ENCODE measurements at places on chromosomes 1 and 21.

- no peak for DNase-seq
Observed at GRCh38 chr1:83075107-83075506, 923.8 kb downstream of the TTLL7 start.

GRCh38 chr1:201326710-201327109 is 43.4 kb downstream of the PKP1 start:
- DNase-seq = no peak

DNA sequence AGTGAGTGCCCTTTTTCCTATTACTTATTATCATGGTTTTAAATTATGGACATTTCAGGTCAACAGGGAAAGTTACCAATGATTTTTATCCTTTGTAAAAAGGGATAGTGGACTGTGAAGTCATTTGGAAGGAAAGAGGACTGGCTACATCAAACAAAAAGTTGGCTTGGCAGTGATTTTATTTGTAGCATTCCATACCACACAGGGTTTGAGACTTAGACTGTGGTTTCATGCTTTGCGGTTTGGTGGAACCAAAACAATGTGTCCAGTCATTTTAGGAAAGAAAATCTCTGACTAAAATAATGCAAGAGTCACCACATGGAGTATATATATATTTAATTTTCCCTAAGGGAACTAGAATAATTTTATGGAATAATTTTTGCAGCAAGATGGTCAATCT is 239.5 kb downstream of the HMCN1 start:
- peak; percentile 43 for DNase-seq

DNA sequence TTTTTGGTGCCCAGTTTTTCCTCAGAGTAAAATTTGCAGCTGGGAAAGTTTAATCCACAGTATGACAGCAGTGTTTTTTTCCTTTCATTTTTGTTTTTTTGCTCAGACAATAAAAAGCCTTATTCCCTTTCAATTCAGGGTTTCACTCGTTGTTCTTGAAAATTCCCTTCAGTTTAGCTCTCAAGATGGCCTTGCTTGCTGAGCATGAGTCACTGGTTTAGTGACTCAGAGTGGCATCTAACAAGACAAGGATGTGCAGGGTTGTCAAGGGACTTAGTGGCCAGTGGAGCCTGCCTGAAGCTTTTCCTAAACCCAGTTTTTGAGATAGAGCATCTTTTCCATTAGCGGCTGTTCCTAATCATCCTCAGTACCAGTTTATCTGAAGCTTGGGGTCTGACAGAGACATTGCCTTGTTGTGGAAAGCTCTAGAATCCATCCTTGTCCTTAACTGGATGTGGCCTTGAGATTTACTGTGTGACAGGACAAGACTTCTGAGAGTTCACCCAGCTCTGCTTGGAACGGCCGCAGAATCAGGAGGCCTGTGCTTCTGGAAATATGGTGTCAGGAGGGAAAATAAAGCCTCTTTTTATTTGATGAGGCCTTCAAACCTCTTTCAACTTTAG is 48.4 kb upstream of the DNAJC6 start:
- peak; percentile 73 for DNase-seq

GRCh38 chr1:162033428-162033827 is 9.8 kb upstream of the OLFML2B start:
- no peak for DNase-seq

GRCh38 chr1:17161137-17161740 is 42.0 kb upstream of the PADI2 start:
- no peak for DNase-seq

All from AG08396 (cell line).